ENCODE measurements at places on chromosomes 2 and 18.

- DNase-seq, result no peak
These were observed 64.2 kb upstream of the THOC1 start for GRCh38 chr18:332007-332406.

- DNase-seq, result no peak
These were observed 33.3 kb upstream of the KLF11 start for GRCh38 chr2:10009811-10010781.

DNA sequence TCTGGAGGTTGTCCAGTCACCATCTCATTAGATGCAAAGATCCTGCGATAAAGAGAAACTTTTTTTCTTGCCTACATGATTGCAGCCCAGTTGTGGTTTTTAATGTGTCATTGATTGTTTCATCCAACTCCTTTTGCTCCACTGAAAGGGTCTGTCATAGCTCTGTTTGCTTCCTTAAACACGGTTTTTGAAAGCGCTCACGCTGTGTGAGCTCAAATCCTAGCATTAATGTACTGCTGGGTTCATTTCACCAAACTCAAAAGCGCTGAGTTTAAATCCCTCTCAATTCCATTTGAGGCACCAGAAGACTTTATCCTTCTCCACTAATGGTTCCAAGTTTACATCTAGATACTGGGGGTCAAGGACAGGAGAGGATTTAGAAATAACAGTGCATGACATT, 53.6 kb downstream of the CDK15 start:
- DNase-seq, result no peak

- no peak for DNase-seq
These were observed 1485.4 kb upstream of the CELF4 start for GRCh38 chr18:39051013-39051412.

- no peak for DNase-seq
These were observed 41.4 kb downstream of the THUMPD2 start for GRCh38 chr2:39737661-39738060.

- DNase-seq, result no peak
These were observed 57.2 kb upstream of the PXDN start for GRCh38 chr2:1801541-1801940.

- no peak for DNase-seq
These were observed 255.3 kb downstream of the NR4A2 start for GRCh38 chr2:156077041-156077742.
